ENCODE measurements at places on chromosomes 6 and 20.

DNA sequence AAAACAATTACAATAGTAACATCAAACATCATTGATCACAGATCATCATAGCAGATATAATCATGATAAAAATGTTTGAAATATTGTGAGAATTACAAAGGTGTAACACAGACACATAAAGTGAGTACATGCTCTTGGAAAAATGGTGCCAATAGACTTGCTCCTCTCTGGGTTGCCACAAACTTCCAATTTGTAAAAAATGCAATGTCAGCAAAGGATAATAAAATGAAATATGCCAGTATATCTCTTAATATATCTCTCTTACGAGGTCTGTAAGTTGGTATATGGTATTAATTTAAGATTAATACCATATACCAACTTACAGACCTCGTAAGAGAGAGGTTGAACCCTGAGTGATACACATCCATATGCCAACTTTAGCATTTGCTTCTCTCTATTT is 13.4 kb upstream of the CST3 start:
- no peak for DNase-seq

GRCh38 chr20:10179574-10180298 is 38.9 kb upstream of the SNAP25 start:
- peak; percentile 2 for DNase-seq

- no peak for DNase-seq
These were observed 149.0 kb upstream of the SNX9 start for GRCh38 chr6:157674061-157674460.

- no peak for DNase-seq
These were observed 326.2 kb downstream of the CBLN4 start for GRCh38 chr20:55678970-55679667.

DNA sequence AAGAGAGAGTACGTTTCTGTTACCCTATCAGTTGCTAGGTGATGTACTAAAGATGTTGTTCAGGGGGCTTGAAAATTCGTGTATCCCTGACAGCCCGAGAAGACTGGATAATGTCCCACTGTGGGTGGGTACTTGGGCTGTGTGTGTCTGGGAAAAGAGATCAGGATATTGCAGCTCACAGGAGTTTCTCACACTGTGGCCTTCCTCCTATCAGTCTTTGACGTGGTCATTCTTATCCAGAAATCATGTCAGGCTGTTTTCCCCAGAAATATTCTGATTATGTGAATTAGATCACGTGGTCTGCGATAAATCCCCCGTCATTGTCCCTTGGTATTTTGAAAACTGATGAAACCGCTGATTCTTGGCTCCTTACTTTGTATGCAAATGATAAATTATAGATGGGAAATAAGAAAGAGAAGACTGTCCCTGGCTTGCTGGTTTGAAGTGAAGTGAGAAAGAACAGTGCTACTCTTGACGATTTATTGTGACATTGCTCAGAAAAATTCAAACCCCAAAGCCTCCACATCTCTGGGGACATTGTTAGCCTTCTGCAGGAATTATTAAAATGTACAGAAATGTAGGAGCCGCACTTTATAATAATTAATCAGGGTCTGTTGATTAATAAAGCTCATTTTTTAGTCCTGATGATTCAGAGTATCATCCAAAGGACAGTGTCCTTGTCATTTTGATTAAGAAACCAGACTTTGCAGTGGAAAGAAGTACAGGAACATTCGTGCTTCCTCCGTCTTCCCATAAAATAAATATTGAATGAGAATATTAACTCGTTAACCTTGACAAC is 167.5 kb upstream of the TSHZ2 start:
- DNase-seq: no peak

DNA sequence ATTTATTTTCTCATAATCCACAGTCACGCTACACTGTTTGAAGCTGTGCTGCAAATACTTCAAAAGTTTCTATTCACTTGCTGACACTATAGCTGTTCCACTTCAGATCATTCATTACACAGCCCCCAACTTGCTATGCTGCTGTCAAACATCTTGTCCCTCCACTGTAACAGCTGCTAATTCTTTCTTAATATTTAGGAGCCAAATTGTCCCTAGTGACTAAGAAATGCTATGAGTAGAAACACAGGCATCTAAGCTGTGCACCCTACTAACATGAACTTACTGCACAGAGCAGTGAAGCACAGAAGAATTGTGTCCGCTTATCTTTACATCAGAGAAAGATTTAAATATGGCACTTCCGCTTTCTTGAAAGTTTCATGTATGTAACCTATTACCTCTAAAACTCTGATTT is 91.3 kb downstream of the PDE10A start:
- DNase-seq: no peak

DNA sequence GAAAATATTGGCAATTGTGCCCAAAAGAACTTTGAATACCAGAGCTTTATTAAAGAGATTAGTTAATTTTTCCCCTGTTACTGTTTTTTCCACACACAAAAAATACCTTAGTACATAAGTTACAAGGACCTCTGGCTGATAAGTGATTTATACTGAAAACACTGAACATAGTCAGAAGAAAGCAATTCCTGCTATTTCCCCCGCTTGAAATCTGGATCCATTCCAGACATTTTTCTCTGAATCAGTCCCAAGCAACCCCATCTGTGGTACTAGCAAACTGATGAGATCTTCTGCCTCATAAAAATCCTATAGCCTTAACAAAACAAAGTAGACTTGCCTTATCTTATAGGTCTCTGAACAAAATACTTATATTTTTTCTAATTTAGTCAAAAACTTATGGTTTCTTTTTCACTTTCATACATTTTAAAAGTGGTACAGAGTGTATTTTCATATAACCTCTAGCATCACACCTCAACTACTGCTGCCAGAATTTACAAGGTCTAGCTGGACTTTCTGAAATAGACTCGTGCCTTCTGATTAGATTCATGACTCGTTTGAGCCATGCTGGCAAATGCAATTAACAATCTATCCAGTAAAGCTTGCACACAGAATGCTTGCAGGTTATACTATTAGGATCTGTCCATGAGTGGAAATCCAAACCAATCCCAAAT is 111.9 kb downstream of the TBX18 start:
- no peak for DNase-seq

DNA sequence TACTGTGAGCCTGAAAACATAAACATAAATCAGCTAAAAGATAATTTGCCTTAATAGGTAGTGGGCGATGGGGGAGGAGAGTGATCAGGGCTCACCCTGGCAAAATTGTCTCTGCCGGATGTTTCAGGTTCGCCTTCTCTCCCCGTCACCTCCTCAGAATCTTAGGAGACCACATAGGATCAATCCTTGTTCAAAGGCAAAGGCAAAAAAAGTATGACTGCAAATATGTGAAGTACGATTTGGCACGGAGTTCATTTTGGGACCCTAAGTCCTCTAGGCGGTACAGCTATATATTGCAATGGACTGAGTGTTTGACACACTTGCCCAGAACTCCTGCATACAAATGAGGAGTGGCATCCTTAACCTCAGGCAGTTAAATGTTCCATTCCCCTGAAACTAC is 649.2 kb upstream of the FLRT3 start:
- no peak for DNase-seq

DNA sequence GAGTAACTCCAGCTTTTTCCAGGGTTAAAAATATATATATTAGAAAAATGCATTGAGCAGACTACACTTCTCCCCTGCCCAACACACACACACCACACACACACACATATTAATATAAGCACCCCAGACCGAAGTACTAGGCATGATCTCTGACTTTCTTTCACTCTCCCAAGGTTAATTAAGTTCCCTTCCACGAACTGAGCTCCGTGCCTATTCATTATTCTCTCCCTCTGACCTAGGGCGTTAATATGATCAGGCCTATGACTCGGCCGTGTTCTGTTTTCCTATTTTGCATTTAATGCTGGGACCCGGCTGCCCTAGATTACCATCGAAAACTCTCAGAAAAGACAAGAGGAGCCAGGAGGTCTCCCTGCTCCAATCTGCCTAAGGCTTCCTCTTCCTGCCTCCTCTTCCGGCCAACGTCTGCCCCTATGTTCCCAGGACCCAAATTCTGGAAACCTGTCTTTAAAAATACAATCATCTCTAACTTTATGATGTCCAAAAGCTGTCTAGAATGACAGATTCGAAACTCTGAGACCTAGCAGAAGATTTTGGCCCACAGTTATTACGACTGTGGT is 6.1 kb upstream of the POU3F2 start:
- DNase-seq: no peak

- no peak for DNase-seq
These were observed 7.9 kb upstream of the HLA-E start for GRCh38 chr6:30481211-30481964.

DNA sequence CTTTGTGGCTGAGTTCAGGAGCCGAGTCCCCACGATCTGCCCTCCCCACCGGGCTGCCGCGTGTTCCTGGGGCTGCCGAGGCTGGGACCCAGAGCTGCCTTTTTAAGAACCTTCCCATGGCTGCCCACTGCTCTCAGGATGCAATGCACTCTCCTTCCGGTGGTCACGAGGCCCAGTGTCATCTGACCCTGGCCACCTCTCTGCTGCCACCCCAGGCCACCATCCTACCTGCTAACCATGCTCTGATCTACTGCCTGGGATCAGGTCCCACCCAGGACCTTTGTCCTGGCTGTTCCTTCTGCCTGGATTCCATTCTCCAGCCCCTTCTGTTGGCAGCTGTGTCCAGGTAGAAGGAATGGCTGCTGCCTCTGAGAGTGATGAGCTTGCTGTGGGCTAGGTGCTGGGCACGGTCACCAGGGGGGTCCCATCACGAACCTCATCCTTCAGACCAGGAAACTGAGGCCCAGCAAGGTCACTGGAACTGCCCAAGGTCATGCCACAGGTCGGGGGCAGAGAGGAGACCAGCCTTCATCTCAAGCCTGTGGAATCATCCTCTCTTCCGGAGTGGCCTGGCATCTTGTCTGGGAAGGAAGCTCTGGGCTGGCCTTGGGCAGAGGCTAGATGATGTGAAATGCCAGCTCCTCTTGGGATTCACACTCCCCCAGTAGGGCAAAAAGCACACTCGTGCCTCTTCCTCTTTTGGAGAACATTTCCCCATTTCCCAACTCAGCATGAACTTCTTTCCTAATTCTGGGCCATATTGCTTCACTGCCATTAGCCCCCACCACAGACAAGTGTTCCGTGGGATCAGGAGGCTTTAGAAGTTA is 20.5 kb downstream of the PCK1 start:
- peak; percentile 74 for DNase-seq

- DNase-seq: no peak
These were observed 103.8 kb downstream of the DLL1 start for GRCh38 chr6:170186941-170187668.

GRCh38 chr20:21936720-21937380 is 231.4 kb downstream of the PAX1 start:
- DNase-seq: no peak

DNA sequence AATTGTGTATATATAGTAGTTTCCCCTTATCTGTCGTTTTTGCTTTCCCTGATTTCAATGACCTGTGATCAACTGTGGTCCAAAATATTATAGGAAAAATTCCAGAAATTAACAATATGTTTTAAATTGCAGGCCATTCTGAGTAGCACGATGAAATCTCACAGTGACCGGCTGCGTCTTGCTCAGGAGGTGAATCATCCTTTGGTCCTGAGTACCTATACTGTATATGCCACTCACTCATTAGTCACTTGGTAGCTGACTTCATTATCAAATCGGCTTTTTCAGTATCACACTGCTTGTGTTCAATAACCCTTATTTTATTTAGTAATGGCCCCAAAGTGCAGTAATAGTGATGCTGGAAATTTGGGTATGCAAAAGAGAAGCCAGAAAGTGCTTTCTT is 728.3 kb upstream of the EYS start:
- DNase-seq: no peak

GRCh38 chr20:4919047-4919704 is 82.1 kb downstream of the SLC23A2 start:
- DNase-seq: no peak

- DNase-seq: no peak
These were observed 24.4 kb upstream of the FKBP1A start for GRCh38 chr20:1417273-1417672.

DNA sequence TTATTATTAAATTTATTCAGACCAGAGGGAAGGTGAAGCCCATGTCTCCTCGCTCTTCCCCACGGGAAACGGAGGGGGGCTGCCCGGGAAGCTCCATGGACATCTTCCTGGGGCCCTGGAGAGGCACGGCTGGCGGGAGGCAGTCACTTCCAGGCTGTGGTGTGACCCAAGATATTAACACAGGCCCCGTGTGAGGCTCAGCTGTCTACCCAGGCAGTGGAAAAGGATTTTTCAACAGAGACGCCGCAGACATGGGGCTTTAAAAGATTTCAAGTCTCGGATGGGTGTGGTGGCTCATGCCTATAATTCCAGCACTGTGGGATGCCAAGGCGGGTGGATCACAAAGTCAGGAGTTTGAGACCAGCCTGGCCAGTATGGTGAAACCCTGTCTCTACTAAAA is 117.9 kb downstream of the ERMARD start:
- DNase-seq: no peak

- DNase-seq: no peak
These were observed 305.3 kb upstream of the RGS17 start for GRCh38 chr6:153436351-153436750.

DNA sequence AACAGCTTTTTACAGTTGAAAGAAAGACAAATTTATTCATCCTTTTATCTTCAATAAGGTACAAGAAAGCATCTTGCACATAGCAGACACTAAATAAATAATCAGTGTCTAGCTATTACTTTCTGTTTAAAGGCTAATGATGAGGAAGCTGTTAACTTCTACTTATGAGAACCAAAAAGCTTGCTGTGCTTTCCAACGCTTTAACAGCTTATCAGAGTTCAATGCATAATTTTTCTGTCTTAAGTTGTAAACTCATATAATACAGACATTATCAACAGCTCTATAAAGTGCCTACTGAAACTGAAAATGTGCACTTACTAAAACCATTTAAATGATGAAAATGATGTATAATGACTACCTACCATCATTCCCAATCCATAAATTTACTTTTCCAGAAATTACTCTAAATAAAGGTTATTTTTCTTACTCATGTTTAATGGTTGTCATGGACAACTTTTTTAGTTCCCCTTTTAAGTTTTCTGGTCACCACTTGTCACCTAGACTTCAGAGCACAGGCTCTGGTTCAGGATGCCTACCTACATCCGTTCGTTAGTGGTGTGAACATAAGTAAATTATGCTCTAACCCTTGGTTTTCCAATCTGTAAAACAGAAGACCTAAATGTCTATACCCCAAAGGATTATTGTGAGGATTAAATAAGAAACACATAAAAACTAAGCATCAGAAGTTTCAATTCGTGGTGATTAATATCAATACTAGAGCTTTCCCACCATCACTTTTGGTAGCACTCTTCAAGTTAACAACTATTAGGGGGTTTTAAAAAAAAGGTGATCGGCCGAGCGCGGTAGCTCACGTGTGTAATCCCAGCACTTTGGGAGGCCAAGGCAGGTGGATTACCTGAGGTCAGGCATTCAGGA is 8.0 kb downstream of the PNISR start:
- peak; percentile 3 for DNase-seq

GRCh38 chr6:133544419-133544818 is 303.3 kb downstream of the EYA4 start:
- no peak for DNase-seq

- no peak for DNase-seq
These were observed 111.8 kb downstream of the PSMB1 start for GRCh38 chr6:170441316-170441715.

- no peak for DNase-seq
These were observed 125.0 kb upstream of the MLIP start for GRCh38 chr6:53986165-53986720.

All from MV-4-11 (cell line).